Smooth muscle cell of the pulmonary artery (primary cell): ENCODE measurements at places on chromosomes 12 and 14. TPM values are rescaled to one million over a fixed set of nuclear protein-coding genes. Genes with fewer than 3 reads are reported as not detected.

The MGAT4C gene
- total RNA-seq: 0.07 and 0.13 TPM in 2 replicates

The NKX2-8 gene
- total RNA-seq: not detected in 2 replicates

The PPM1H gene
- total RNA-seq: 2.5 and 2.9 TPM in 2 replicates

The ADAMTS20 gene
- total RNA-seq: not detected in 2 replicates
